ENCODE measurements at places on chromosomes 5 and 9.

DNA sequence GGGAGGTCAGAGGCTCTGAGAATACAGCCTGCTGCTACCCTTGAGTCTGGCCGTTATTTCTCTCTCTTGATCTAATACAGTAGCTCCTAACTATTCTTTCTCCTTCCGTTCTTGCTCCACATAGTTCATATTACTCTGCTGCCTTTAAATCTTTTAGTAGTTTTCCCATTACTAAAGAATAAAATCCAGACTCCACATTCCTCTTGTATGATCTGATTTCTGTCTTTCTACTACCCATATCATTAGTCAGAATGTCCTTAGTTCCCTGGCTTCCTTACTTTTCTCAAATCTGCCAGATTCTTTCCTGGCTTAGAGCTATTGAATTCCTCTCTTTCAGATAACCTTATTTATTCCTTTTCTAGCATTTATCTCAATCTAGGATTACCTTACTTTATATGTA lies 40.0 kb downstream of the MARCHF6 start:
- no peak for DNase-seq

- no peak for DNase-seq
Observed at GRCh38 chr5:58011301-58011700, 448.6 kb downstream of the PLK2 start.

GRCh38 chr5:132225165-132226032 lies 2.3 kb downstream of the P4HA2 start:
- no peak for DNase-seq

DNA sequence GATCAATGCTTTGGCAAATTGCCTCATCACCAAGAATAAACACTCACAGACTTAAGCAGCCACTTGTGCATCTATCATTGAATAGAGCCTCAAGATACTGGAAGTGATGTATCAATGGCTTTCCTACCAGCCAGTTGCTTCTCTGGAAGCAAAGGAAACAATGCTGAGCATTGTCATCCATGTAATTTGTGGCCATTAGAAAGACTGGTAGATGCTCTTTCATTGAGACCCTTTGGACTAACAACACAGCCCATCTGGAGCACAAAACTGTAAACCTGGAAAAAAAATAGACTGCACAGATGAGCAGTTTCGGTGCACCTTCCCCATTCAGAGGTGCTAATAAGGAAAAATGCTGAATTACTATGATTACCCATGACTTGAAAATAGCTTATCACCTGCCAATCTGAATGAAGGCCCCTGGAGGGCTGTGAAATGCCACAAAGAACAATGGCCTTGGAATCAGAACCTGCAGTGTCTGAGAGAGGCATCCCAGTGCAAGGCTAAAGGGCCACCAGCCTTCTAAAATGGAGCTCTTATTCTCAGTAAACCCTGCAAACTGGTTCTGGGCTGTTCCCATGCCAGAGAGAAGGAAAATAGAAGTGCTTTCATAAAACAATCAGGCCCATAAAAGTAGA lies 127.5 kb downstream of the RFK start:
- DNase-seq: no peak

DNA sequence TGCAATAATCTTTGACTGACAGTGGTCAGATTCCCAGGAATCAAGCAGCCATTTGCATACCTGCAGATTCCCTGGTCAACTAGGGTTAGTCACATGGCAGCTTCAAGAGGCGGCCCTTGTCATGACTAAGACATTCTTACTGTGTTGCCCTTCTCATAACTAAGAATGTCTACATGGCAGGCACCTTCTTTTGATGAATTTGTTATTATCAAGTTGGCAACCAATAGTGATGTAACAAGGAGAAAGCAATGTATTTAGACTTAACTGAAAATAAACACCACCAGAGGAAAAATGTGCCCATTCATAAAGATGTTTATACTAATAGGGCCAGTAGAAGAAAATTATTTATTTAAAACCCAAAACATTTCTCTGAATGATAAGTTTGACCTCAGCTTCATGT lies 215.6 kb downstream of the TLE1 start:
- DNase-seq: no peak

GRCh38 chr9:121055642-121056143 lies 5.6 kb upstream of the C5 start:
- DNase-seq: no peak

DNA sequence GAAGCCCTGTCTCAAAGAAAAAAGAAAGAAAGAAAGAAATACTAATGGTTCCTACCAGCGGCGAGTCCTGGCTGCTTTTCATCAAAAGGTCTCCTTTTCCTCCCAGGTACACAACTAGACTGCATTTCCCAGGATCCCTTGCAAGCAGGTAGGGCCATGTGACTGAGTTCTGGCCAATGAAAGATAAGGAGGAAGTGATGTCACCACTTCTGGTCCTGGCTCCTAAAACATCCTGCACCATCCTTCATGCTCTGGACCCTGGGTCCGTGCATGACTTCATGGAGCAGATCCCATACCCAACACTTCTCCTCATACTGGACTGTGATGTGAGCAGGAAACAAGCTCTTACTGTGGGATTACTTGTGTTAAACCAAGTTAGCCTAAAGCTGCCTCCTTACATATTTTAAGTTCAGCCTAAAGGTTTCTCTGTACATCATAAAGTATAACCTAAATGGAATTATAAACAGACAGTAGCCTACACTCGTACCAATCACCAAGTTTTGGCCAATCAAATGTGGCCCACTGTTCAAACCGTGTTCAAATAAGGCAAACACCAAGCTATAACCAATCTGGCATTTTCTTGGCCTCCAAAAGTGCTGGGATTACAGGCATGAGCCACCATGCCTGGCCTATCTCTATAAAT lies 30.2 kb upstream of the FUBP3 start:
- no peak for DNase-seq

- DNase-seq: no peak
Observed at GRCh38 chr9:90514877-90515276, 127.7 kb downstream of the DIRAS2 start.

DNA sequence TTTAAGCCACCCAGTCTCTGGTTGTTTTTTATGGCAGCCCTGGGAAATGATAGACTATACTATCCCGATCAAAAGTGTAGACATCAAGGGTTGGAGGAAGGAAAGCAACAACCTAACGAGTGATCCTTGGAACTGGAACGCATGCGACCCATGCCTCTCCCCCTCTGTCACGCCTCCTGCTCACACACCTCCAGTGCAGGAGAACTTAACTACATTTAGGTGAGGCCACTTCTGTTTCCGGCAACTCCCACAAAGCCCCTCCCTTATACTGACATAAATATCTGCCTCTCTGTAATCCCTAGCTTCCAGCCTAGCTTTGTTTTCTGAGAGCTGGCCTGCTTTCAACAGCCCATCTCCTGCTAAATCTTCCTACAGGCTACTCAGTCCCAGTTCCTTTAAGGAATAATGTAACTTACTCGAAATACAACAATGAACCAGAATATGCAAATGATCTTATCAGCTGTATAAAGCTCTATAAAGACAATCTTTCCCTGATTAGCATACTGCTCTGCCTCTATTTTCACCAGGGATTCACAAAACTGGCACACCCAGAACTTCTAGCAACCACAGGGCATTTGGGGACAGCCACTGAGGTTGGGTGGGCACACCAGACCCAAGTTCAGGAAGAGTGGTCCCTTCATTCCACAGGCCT lies 73.9 kb downstream of the GABBR2 start:
- DNase-seq: no peak

DNA sequence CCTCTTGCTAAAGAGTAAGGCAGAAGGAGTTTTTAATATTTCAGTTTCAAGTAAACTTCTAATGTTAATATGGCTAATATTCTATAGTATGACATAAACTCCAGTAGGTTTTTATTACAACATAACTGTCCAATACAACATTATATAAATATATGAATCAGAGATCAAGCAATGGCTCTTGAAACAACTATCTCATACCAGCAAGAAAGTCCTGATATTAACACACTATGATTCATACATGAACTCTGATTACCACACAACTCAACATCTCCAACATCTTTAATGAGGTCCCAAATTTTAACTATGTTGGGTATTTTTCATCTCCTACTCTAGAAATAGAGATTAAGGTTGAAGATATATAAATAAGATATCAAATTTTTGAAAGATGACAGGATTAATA lies 878.3 kb downstream of the TLE1 start:
- no peak for DNase-seq

DNA sequence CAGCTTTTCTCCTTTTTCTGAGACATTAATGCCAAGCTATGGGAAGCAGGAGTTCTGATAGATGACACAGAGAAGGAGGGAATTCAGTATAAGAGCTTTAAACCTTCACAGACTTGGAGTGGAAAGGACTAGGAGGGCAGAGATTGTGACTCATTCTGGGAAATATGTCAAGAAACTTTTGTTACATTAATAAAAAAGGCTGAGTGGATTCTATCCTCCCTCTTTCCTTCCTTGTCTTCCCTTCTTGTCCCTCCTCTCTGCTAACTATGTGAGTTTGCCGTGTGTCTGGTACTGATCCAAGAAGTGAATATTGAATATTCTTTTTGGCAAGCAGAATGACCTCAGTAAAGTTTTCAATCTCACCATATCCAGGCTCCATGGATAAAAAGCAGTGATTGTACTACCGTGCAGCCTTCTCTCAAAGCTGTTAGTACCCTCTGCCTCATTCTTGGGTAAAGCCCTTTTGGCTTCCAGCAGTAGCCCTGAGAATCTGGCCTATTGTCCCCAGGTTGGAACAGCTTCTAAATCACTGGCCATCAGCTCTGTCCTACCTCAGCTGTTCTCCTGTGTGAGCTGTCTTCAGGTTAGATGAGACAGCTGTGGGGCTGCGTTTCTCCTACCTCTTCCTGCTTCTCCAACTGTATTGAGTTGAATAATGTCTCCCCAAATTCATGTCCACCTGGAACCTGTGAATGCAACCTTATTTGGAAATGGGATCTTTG lies 73.9 kb downstream of the ATG10 start:
- DNase-seq: no peak

GRCh38 chr9:133443982-133444381 lies 15.8 kb upstream of the CACFD1 start:
- no peak for DNase-seq

DNA sequence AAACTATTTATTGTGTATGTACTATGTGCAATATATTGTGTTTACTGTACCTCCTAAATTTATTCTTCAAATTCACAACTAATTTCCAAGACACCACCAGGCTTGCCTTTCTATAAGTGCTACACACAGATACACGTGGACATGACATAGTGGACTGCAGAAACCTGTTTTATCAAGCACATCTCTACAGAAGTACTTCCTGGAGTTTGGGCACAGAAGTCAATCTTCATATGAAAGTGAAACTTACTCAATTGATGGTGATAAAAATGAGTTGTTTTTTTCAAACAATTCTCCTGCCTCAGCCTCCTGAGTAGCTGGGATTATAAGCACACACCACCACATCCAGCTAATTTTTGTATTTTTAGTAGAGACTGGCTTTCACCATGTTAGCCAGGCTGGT lies 57.6 kb downstream of the NLN start:
- DNase-seq: no peak

GRCh38 chr5:65108786-65109743 lies 340.3 kb downstream of the CWC27 start:
- DNase-seq: no peak

DNA sequence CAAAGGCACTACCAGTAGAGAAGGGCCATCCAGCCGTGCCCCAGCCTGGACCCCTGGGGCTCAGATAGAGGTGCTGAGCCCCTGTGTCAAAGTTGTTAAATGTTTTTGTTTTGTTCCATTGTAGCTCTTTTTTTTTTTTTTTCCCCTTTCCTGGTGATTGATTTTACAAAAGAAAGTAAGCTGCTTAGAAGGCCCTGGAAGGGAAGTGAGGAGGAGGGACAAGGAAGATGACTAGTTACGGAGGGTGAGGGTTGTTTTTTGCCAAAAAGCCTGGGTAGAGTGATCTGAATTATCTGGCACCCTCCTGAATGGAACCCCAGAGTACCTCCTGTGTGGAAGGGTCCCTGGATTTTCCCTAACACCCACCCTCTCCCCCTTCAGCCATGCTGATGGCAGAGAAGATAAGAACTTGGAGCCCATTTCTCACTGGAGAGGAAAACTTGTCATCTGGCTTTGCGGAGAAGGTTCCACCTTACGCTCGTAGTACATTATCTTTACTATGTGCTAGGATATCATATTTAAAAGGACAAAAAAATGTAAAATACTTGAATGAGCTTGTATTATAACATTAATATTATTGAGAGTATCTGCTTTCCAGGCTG lies 33.4 kb downstream of the FAXDC2 start:
- DNase-seq: no peak

GRCh38 chr5:169599451-169599850 lies 15.9 kb downstream of the SPDL1 start:
- DNase-seq: no peak

DNA sequence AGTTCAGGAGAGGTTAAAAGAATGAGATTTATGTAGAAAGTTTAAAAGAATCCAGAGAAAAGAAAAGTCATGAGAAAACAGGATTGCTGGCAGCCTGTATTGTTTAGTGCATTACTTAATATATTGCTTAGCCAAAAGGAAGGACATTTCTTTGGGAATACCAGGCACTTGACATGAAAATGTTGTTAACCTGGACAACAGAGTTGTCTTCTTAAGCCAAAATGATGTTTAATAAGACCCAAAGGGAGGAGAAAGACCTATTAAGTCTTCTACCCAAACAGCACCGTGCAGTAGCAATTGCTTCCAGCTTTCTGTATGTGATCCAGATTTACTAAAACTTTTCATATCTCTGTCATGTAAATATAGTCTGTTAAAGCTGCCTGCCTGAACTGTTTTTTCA lies 74.0 kb upstream of the PRLR start:
- no peak for DNase-seq

DNA sequence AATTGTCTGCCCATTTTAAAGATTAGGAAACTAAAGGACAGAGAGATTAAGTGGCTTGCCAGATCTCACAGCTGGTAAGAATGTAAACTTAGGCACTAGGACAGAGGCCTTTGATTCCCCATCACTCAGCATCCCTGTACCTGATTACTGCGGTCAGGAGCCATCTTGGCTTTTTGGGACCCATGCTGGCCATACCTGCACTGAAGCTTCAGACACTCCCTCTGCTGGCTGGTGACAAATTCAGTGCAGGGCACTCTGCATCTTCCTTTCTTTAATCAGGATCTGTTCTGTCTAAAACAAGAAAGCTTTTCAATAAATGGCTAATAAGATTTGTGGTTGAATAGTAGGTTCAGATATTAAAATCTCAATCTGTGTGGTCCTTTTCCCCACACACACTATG lies 215.5 kb upstream of the RORB start:
- DNase-seq: no peak

DNA sequence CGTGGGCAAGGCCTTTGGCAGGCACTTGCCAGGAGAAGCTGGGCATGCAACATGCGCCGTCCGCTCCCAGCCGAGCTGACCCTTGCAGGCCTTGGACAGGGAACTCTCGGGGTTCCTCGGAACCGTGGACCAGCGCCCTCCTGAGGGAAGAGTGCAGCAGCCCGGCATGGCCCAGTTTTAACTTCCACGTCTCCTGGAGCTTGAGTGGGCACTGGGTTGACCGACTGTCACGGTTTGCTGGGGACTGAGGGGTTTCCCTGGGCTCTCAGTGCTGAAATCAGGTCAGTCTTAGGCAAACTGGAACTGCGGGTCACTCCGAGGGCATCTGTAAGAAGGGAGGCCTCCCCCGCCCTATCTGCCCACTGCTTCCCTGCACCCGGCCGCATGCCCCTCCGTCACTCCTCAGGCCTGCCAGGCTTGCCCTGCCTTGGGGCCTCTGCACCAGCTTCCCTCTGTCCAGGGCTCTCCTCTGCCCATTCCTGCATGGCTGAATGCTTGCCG lies 87.0 kb upstream of the PHYKPL start:
- no peak for DNase-seq

GRCh38 chr9:10268531-10269485 lies 344.0 kb downstream of the PTPRD start:
- no peak for DNase-seq

Data from T-helper 2 cell (primary cell).